ENCODE measurements at places on chromosomes 5 and 9.

GRCh38 chr9:136377341-136378169 is 4.1 kb upstream of the CARD9 start:
- no peak for DNase-seq

GRCh38 chr9:113687680-113688371 is 188.3 kb upstream of the ZNF618 start:
- no peak for DNase-seq

DNA sequence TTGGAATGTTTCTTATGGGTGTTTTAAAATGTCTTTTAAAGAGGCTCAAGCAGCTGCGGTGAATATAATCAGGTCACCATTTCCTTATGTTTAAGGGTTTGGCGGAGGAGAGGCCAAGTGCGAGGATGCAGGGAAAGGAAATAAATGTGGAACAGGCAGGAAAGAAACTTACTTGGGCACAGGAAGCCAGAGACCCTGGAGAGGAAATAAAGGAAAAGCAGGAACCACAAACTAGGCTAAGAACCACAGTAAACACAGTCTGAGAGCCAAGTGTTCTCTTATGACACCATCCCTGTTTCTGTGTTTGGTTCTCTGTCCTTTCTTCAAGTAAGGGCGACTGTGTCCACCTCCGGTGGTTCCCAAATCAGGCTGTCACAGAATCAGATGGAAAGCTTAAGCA is 166.5 kb downstream of the C9orf152 start:
- DNase-seq, result no peak

- peak; percentile 51 for DNase-seq
These were observed 41.6 kb upstream of the PDE8B start for GRCh38 chr5:77168879-77169244.

DNA sequence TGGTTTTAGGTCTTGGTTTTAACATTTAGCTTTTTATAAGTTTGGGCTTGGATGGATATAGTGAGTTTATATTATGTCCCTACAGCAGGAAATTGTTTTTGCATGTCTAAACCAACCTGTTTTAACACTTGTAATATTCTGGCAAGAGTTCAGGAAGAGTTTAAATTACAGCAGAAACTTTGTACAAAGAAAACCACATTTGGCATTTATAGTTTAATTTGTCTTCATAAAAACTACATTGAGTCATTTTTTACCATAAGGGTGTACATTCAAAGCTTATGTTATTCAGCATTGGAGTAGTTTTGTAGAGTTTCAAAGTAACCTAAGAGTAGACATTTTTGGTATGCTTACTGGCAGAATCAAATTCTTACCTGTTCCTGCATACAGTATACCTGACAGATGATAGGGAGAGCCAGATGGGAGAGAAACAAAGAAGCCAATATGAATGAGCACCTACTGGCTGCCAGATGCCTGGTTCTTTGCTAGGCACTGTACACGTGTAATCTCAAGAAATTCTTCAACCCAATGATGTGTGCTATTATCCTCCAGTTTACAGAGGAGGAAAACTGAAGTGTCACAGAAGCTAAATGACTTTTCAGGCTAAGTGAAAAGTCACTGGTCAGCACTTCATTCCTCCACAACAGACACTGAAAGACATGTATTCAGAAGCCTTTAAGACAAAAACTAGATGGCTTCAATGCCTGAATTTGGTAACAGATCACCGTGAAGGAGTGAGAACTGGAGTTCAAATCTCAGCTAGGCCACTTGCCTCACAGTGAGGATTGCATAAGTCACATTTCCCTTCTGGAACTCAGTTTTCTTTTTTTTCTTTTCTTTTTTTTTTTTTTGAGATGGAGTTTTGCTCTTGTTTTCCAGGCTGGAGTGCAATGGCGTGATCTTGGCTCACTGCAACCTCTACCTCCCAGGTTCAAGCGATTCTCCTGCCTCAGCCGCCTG is 25.9 kb upstream of the ECM2 start:
- DNase-seq, result no peak

GRCh38 chr5:89480406-89481007 is 597.5 kb upstream of the MEF2C start:
- no peak for DNase-seq

GRCh38 chr5:53123702-53124101 is 14.1 kb upstream of the MOCS2 start:
- DNase-seq, result no peak

GRCh38 chr5:152329761-152330283 is 75.3 kb downstream of the NMUR2 start:
- DNase-seq, result no peak

GRCh38 chr5:93250424-93250823 is 330.6 kb downstream of the NR2F1-AS1 start:
- DNase-seq, result no peak

- no peak for DNase-seq
These were observed 345.8 kb downstream of the PDE4D start for GRCh38 chr5:59547731-59548130.

DNA sequence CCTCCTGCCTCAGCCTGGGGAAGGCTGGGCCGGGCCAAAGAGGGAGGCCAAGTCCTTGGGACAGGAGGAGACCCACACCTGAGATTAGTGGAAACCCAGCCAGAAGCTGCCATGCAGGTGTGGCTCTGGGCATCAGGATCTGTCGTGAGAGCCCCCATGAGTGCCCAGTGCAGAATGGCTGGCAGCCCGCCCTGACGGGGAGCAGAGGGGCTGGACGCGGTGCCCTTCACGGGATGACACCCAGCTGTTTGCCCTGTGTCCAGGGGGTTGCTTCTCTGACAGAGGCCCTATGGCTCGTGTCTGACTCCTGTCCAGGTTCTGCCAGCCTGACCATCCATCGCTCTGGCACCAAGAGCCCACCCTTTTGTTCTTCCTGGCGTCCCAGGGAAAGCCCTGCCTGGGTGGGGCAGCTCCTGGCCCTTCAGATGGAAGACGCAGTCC is 8.5 kb downstream of the DIPK1B start:
- DNase-seq, result no peak

- DNase-seq, result no peak
These were observed 346.9 kb downstream of the ZNF608 start for GRCh38 chr5:124399426-124399961.

DNA sequence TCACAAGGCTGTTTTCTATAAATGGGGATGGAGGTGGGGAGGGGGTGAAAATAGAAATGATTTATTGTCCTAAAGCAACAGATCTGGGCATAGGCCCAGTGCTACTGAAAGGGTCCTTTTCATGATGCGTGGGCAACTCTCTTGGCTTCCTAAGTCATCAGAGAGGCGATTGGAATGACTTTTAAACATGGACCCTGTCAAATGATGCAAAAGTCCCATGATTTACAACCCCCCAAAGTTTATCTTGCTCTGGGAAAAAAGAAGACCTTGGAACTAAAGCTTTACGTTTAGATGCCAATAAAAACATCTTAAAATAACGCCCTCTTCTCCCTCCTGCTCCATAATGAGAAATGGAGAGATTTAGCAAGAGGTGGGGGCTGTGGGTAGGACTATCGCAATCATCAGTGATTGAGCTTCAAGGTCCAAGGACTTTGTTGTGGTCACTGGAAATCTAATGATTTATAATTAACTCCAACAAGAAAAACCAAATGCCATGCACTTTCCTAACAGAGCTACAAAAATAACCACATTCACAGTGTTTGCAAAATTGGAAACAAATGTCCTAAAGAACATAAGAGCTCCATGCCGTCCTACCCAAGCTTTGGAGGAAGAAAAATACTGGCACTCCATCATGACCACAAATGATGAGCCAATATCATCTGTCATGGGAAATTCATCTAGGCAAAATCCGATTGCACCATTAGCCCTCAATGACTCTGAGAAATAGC is 167.5 kb upstream of the CLINT1 start:
- DNase-seq, result no peak

DNA sequence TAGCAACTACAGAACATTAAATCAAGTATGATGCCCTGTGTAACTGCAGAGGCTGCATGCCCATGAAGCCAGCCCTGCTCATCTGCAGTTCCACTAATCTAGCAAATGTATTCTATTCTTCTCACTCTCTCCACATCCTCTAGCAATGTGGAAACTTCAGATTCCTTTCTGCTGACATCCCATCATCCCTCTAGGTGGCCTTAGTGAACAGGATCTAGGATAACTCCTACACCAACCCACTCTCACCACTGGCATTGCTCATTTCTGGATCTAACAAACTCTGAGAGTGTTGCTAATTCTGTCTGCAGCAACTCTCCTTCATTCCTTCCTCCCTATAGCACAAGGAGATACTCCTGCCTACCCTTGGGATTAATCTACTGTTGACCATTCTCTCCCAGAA is 80.8 kb downstream of the FAM81B start:
- DNase-seq, result no peak

- no peak for DNase-seq
These were observed 1.6 kb upstream of the FOXE1 start for GRCh38 chr9:97851446-97851883.

- DNase-seq, result no peak
These were observed 258.8 kb downstream of the SPOCK1 start for GRCh38 chr5:137240285-137240684.

DNA sequence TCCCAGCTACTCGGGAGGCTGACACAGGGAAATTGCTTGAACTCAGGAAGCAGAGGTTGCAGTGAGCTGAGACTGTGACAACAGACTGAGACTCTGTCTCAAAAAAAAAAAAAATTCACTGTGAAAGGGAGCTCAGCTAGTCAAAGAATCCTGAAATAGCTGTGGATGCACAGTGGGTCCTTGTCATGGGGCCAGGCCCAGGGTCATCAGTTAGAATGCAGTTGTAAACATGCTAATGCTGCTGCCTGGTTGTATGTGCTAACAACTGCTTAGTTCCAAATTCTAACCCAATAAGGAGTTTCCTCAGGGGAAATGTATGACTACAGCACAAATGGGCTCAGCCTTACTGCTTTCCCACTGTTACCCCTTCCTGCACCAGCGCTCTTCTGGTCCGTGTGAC is 84.0 kb downstream of the PALM2AKAP2 start:
- DNase-seq, result peak; percentile 50

DNA sequence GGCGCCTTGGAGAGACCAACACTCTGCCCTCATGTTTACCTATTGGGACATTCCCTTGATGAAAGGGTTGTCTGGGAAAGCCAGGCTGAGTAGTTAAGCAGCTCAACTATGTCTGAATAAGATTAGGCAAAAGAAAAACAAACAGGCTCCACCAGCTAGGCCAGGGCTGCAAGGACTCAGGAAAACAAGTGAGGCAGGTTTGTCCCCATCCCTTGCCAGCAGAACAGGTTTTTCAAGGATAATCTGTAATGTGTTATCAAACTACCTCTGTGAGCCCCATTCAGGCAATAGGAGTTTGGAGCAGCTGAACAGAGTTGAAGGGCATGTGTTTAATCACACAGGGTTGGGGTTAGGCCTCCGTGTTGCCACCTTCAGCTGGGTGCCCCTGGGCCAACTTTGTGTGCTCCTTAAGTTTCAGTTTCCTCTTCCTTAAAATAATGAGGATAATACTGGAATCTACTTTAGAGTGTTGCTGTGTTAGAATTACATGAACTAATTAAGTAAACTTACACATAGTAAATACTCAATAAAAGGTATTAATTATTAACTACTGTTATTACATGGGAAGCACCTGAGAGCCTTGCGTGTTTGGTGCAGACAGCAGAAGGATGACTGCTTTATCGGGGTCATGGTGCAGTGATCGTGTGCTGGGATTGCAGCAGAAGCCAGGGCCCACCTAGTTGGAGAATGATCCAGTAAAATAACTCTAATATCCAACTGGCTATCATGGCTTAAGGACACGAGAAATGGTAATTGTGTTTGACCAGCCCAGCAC is 72.1 kb upstream of the ATP10B start:
- no peak for DNase-seq

DNA sequence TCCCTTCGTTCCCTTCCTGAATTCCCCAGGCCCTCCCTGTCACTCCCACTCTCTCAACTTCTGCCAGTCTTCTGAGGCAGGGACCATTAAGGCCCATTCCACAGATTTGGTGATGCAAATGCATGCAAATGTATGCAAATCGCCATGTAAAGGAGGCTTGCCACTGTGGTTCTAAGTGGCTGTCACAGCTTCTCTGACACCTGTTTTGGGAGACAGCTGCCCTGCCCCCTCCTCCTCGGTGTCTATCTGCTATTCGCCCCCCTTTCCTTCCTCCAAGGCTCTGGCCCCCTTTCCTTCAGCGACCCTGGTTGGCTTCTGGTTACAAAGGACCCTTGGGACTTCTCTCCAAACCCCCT is 10.5 kb upstream of the ARAP3 start:
- no peak for DNase-seq

GRCh38 chr9:91519520-91520277 is 96.1 kb upstream of the NFIL3 start:
- DNase-seq, result no peak

- DNase-seq, result no peak
These were observed 2.3 kb upstream of the SLC12A2 start for GRCh38 chr5:128081111-128081851.

- DNase-seq, result no peak
These were observed 481.2 kb upstream of the DMAC1 start for GRCh38 chr9:8280811-8281210.

- no peak for DNase-seq
These were observed 167.3 kb upstream of the IRX1 start for GRCh38 chr5:3428334-3428733.

DNA sequence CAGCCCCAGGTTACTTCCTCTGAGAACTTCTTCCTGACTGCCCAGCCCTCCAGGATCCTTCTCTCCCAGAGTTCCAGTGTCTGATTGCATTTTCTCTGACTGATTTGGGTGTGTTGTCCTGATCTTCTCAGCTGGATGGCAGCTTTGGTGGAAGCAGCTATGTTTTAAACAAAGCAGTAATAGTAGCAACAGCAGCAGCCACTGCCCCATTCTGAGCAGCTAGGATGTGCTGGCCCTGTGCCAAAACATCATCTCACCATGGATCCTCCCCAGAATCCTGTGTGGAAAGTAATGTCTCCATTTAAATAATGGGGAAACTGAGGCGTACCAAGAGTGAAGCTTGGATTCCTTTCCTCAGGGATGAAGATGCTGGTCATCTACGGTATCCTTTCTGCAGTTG is 46.4 kb upstream of the PSD2 start:
- DNase-seq, result no peak

- no peak for DNase-seq
These were observed 29.8 kb downstream of the NR2F1 start for GRCh38 chr5:93612855-93613243.

DNA sequence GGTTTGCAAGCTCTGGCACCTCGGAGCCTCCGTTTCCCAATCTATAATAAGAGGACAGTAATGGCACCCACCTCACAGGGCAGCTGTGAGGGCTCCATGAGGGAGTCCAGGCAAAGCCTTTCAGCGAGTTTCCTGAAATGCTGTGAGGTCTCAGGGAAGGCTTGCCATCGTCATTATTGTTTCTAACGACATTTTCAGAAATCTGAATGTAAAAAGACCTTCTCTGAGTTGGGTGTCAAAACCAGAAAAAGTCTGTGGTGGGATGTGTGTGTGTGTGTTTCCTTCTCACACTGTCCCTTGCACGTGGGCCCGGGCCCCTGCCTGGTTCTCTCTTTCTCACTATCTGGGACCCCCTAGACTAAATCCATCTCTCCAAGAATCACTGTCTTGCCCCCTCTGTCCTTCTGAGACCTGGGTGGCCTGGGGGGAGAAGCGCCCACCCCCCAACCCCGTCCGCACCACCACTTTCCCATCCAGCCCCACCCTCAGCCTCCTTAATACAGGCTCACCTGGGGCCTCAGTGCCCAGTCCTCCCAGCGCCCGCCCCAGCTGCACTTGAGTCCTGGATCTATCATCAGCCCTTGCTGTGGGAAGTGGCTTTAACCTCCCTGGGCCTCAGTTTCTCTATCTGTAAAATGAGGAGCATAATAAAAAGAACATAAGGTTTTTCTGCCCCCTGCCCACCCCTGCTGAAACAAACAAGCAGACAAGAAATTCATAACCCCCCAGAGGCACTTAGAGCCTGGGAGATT is 180.3 kb downstream of the C9orf50 start:
- DNase-seq, result no peak

- no peak for DNase-seq
These were observed 9.6 kb upstream of the ATP6V0E1 start for GRCh38 chr5:172973931-172974330.

- no peak for DNase-seq
These were observed 154.1 kb downstream of the EFNA5 start for GRCh38 chr5:107516452-107517184.

Data from left cardiac atrium (tissue), 4 donors.